ENCODE measurements at places on chromosomes 12 and 14.
A peak's percentile ranks its signal among the peaks of the same experiment; 100 is the strongest.

GRCh38 chr12:42385326-42385841, 59.4 kb downstream of the PPHLN1 start:
- DNase-seq: no peak

DNA sequence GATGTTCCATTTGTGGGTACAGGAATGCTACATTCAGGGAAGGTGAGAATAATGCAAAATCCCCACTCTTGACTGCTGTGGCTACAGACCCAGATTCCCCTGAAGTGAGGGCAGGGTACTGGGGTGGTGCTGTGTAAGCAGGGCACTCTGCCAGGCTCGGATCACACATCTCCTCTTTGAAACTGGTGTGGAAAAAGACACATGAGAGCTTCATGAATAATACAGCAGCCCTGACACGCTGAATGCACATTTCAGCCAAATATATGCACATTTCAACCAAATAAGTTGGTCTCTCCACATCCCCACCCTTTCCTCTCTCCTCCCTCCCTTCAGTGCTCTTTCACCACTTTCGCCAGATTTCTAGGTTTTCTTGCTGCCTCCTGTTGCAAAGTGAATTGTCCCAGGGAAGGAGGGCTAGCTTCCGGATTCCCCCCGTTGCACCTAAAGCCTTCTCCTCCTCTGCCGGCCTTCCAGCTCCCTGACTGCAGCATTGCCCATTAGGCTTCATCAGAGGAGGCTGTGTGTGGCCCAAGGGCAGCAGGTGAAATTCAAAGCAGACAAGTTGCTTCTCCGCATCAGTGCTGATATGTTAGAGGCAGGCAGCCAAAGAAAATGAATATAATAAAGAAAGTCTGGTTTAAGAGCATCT, 118.2 kb upstream of the TMCC3 start:
- DNase-seq: no peak

DNA sequence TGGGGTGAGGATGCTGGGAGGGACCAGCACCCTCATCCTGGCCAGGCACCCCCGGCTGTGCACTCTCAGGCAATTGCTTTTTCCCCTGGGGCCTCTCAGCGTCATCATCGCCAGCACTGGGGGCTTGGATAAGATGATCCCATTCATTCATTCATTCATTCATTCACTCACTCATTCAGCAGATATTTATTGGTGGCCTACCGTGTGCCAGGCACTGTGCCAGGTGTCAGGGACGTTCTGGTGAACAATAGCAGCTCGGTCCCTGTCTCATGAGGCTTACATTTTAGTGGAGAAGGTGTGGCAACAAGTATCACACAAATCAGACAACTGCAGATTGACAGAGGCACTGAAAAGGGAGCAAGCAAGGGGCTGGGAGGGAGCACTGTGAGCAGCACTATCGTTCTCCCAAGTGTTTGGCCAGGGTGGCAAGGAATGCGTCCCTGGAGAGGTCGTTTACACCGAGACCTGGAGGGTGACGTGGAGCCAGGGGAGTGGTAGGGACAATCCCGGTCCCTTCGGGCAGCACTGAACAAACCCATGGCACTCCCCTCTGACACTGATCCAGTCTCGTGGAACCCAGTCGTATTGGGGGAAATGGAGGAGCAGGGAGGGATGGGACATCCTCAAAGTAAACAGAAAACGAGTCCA, 124.1 kb downstream of the PAPOLA start:
- DNase-seq: no peak

GRCh38 chr14:52873694-52874093, 77.2 kb downstream of the FERMT2 start:
- no peak for DNase-seq

GRCh38 chr14:97428808-97429440, 631.7 kb downstream of the VRK1 start:
- no peak for DNase-seq

DNA sequence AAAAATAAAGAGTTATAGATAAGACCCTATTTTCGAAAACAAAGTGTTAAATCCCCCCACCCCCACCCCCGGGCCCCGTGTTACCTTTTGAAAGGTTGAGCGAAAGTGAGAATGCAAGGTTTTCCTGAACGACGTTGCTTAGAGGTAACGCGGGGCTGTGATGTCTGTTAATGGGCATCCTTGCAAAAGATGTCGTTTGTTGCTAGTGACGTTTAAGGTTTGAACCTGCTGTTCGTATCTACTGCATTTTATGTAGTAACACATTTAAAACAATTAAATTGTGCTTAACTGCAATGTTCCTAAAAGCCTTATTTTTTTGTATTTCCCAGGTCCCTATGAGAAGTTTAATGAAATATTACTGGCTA, 1.2 kb downstream of the CPSF6 start:
- DNase-seq: peak; percentile 20

- DNase-seq: no peak
These were observed 33.0 kb downstream of the RIMBP2 start for GRCh38 chr12:130683080-130683479.

- no peak for DNase-seq
These were observed 91.1 kb downstream of the USP15 start for GRCh38 chr12:62351326-62351725.

Measured in NCI-H345 (cell line).